ENCODE measurements at places on chromosomes 11 and 22.

- DNase-seq: no peak
Observed at GRCh38 chr11:76310832-76311595, 69.9 kb downstream of the THAP12 start.

DNA sequence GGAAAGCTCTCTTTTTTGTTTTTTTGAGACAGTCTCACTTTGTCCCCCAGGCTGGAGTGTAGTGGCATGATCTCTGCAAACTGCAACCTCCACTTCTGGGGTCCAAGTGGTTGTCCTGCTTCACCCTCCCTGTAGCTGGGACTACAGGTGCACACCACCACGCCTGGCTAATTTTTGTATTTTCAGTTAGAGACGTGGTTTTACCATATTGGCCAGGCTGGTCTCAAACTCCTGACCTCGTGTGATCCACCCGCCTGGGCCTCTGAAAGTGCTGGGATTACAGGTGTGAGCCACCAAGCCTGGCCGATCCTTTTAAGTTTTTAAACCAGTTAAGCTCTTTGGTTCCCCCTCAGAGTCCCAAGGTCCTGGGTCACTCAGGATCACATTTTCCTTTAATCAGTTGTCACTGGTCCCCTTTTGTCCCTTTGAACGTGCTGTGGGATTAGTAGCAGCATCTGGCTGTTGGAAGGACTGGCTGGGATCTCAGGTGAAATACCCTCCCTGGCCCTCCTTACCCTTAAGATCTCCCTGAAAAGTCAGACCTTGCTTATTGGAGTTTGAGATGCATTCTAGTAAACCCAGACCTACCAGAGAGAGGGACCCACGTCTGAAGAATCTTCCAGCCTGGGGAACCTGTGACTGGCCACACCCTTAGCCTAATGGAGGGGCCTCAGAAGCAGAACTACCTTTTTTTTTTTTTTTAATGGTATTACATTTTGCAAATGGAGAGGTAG lies 8.1 kb downstream of the MALAT1 start:
- DNase-seq: peak; percentile 78

- DNase-seq: no peak
Observed at GRCh38 chr11:130868086-130868710, 48.1 kb downstream of the SNX19 start.

DNA sequence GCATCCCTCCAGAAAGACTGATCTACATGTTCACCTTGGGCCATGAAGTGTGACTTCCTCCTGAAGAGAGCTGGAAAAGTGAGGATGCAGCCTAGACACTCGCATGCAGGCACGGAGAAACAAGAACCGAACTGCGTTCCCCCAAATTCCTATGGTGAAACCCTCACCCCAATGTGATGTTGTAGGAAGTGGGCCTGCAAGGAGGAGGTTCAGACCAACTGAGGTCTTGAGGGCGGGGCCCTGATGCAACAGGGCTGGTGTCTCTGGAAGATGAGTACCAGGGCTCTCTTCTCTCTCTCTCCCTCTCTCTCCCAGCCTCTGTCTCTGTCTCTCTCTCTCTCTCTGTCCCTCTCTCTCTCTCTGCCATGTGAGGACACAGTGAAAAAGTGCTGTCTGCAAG lies 501.1 kb downstream of the BRD1 start:
- no peak for DNase-seq

Measured in activated T-cell treated with anti-CD3 and anti-CD28 coated beads, Interleukin-2, amount 50 U/mL, for 48 hours (primary cell).